ENCODE measurements at places on chromosomes 6 and 20.

- DNase-seq, result no peak
These were observed 541.3 kb upstream of the MARCKS start for GRCh38 chr6:113315879-113316278.

DNA sequence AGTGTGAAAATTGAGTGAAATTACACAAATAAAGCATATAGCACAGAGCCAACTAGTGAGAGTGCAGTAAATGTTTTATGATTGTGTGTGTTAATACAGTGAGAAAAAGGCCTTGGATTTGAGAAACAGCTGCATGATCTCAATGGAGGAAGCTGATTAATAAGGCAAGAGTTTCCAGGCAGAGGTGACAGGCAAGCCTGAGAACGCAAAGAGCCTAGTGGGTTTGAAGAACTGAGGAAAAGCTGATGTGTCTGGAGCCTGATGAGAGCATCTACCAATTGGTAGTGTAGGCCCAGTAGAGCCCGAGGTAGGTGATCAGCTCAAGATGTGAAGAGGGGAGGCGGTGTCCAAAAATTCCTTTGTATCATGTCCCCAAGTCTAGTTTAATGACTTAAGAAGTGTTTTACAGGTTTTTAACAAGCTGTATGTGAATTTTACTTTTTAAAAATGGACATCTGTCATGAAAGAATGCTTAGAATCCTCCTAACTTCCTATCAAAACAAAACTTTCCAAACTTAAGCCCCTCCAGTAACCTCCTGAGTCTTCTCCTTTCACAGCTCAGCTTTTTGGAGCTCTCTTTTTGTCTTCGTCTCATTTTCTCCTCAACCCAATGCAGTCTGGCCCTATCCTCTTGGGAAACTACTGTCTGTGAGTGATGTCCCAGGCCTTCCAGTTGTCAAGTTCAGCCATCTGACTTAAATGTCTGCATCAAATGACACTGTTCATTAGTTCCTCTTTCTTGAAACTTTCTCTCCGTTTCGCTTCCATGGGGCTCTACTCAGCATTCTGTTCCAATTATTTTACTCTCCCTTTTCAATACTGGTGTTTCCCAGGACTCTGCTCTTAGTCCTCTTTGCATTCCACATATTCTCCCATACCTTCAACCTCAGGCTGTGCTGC is 1.2 kb downstream of the CDC40 start:
- DNase-seq, result no peak

GRCh38 chr6:158868890-158869825 is 50.0 kb upstream of the EZR start:
- DNase-seq, result peak; percentile 95

- DNase-seq, result no peak
These were observed 182.3 kb upstream of the RALGAPA2 start for GRCh38 chr20:20894753-20895152.

DNA sequence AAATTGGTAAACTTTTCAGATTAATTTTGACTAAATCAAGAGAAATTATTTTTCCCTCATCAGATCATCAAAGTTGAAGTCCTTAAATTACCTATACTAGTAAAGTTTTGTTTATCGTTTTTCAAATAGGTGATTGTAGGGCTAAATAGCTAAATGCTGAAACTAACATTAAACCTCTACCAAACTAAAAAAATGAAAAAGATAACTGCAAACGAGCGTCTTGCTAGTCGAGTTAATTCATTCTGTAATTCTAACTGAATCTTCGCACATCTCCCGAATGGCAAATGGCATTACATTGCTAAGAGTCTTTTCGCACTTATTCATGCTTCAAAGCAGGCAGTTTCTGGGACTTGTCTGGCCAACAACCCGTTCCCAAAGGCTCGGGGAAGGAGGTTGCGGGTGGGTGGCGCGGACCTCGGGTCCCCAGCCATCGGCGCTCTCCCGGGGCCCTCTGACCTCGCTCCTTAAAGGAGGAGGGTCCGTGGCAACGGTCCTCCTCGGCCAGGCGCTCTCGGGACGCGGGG is 43.8 kb downstream of the POPDC3 start:
- DNase-seq, result no peak

- DNase-seq, result no peak
These were observed 120.3 kb upstream of the MOCS1 start for GRCh38 chr6:40054602-40055001.

DNA sequence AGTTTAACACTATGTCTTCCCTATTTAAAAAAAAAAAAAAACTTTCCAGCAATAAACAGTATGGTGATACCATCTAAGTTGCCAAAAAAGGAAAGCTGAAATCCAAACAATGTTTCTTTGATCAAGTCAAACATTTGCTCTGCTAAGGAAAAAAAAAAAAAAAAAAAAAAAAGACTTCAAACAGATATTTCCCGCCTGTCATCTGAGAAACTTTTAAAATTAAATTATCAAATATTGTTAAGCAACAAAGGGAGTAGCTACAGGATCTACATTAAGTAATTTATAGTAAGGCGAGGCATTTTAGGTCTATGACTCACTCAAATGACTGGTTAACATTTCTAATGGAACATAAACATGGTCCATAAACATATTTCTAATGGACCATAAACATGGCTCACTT is 121.2 kb downstream of the DST start:
- DNase-seq, result no peak

GRCh38 chr6:30542915-30543314 is 13.4 kb downstream of the GNL1 start:
- DNase-seq, result no peak

- peak; percentile 66 for DNase-seq
These were observed 993 bp downstream of the STX16 start for GRCh38 chr20:58651946-58652605.

DNA sequence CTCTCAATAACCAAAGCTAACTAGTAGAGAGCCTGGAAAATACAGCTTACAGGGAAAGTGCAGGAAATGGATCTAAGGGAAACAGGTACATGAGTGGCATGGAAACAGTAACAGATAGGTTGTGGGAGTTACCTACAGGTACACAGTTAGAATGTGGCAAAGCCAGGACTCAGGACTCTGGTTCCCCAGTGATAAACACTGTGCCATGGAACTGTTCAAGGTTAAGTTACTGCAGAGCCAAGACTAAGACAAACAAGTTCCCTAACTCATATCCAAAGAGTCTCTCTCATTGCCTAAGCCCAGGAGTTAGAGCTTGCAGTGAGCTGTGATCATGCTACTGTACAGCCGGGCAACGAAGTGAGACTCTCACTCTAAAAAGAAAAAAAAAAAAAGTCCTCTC is 6.6 kb downstream of the MED20 start:
- DNase-seq, result no peak

GRCh38 chr20:364905-365794 is 15.4 kb upstream of the TRIB3 start:
- DNase-seq, result no peak

DNA sequence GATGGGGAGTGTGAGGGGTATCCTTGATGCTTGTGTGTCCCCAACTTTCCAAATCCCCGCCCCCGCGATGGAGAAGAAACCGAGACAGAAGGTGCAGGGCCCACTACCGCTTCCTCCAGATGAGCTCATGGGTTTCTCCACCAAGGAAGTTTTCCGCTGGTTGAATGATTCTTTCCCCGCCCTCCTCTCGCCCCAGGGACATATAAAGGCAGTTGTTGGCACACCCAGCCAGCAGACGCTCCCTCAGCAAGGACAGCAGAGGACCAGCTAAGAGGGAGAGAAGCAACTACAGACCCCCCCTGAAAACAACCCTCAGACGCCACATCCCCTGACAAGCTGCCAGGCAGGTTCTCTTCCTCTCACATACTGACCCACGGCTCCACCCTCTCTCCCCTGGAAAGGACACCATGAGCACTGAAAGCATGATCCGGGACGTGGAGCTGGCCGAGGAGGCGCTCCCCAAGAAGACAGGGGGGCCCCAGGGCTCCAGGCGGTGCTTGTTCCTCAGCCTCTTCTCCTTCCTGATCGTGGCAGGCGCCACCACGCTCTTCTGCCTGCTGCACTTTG is at the start of gene TNF:
TNF (plus strand) TSS at position 231 of the 567 bp plus-strand sequence; CDS start at position 408, 177 bp downstream.
- DNase-seq, result peak; percentile 48

DNA sequence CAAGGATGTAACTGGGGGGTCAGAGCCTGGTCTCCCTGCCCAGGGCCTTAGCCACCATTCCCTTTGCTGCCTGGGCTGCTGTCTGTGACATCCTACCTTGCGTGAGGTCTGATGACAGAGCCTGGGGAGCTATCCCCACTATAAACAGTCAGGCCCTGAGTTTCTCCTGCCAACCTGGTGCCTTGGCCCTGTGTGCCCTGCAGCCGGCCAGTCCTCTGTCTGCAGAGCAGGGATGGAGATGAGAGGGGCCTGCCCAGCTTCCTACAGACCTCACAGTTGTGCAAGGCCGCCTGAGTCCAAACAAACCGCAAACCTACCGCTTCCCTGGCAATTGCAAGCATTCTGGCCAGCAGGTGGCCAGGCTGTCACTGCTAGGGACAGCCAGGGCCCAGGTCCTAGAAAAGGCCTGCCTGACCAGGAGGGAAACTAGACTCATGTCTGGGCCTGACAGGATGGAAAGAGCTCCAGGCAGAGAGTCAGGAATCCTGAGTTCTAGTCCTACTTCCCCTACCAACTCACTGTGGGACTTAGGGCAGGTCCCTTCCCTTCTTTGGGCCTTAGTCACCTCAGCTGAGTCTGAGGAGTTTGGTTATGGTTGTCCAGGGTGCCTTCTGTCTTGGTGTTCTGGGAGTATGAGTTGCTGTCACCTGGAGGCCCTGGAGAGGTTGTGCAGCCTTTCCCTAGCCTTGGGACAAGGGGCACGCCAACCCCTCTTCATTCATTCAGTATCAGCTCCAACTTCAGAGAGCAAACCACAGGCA is 86.2 kb downstream of the VEGFA start:
- no peak for DNase-seq

DNA sequence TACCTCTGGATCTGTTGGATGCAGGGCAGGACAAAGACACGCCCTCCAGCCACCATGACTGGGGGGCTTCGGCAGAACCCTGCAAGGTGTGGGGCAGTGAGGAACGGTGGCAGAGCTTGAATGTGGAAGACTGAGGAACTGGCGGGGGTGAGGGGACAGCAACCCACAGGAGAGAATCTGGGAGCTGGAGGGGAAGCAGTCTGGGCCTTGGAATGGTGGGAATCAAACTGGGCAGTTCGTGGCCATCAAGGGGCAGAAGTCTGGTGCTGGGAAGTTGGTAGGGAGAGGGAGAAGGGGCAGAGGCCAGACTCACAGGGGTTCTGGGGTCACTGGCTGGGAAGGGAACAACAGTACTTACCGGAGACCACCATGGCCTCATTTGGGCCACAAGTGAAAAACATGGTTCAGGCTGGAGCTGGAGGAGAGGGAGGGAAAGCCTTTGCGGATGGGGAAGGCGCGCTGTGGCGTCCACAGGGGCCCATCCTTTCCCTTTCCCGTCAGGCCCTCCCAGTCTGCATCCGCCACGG is 635 bp downstream of the FLOT1 start:
- DNase-seq, result no peak

GRCh38 chr6:43367245-43367984 is 2.0 kb downstream of the ZNF318 start:
- no peak for DNase-seq

GRCh38 chr20:48921883-48922820 is 641 bp downstream of the ARFGEF2 start:
- no peak for DNase-seq

- DNase-seq, result no peak
These were observed 92.7 kb upstream of the AFDN start for GRCh38 chr6:167733740-167734661.

GRCh38 chr6:88804701-88805100 is 158.7 kb downstream of the RNGTT start:
- DNase-seq, result no peak

- no peak for DNase-seq
These were observed 25.4 kb downstream of the ZKSCAN8 start for GRCh38 chr6:28167068-28167467.

DNA sequence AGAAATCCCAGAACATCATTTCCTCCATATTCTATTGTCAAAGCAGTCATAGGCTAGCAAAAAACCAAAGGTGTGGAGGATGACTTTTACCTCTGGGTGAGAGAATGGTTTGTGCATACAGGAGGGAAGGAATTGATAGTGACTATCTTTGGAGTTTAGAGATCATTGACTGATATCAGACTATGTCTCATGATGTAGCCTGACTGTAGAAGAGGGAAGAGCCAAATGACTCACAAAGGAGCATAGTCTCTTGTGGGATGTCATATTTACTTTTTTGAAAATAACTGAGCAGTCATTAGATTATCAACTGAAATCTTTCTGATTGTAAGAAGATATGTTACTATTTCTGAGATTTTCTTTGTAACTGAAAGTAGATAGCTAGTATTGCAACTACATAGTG is 158.5 kb downstream of the FLRT3 start:
- DNase-seq, result no peak

DNA sequence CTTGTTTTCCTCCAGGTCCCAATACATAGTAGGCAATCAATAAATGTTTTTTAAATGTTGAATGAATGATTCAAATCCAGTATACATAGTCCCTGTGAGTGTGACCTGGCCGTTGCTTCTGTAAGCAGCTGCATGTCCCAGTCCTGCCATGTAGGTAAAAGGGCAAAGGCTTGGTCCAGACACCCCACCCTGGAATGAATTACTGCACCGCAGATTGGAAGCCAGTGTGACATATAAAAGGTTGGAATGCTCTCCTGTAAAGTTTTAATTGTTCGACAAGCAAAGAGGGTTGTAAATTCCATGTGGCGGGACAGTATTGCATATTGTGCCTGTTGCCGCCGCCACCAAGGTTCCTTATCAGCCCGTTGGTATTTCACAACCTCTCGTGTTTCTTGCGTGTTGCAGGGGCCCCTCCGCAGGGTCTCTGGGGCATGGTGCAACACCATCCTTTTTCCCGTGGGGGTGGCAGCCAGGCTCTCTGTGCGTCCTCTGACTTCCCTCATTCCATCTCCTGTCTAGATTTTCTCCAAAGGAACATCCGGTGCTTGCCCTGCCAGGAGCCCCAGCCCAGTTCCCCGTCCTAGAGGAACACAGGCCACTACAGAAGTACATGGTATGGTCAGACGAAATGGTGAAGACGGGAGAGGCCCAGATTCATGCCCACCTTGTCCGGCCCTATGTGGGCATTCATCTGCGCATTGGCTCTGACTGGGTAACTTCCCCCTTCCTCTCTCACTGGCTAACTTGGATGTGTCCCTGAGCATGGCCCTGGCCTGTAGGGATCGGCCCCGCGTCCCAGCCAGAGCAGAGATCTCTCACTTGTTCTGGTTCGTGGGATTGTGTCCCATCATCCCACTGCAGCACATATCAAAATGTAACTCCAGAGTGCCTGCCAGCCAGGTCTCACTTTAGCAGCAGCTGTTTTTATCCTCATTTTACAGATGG is 20.3 kb downstream of the POFUT1 start:
- no peak for DNase-seq

GRCh38 chr20:39825524-39825923 is 863.4 kb downstream of the DHX35 start:
- no peak for DNase-seq

- DNase-seq, result no peak
These were observed at the start of gene FAM83B for GRCh38 chr6:54846243-54846856. FAM83B (plus strand) TSS chr6:54846771; CDS start chr6:54870247, 23,476 bp downstream.

DNA sequence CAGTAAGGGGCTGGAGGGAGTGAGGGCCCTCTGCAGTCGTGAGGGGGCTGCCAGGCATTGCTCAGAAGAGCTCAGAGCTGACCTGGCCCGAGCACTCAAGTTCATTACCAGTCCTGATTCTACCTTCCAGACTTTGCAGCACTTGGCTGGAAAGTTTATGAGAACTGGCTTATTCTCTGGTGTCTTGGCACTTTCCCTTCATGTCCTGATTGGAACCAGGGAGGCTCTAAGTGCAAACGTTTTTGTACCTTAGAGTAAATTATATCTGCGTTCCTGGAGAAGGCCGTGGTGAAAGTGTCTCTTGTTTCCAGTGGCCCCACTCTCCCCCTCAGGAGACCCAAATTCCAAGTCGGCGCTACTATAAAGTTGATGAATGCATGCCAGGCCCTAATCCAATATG is 402.3 kb downstream of the CDC5L start:
- no peak for DNase-seq

- peak; percentile 14 for DNase-seq
These were observed 49.4 kb upstream of the ARMC2 start for GRCh38 chr6:108798670-108799353.
